ENCODE measurements at places on chromosomes 6 and 20.

DNA sequence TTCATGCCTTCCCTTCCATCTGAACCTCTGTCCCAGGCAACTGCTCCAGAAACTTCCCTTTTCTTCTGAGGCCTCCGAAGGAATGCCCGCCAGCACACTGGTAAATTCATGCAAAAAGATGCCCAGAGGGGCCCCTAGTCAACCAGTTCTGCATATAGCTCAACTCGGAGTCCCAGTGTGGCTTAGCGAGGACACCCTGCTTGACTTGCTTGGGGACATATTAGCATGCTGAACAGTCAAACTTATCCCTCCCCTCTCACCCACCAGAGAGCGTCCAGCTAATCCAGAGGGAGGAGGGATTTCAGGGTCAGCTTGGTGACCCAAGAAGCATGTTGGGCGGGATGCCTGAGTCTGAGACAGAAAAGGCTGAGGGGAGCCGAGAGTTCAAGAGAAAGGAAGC, 23.0 kb upstream of the MDFI start:
- DNase-seq: no peak

- no peak for DNase-seq
Measured at GRCh38 chr20:47699818-47700217, 85.5 kb downstream of the SULF2 start.

- DNase-seq: no peak
Measured at GRCh38 chr6:158284876-158285655, 27.2 kb upstream of the TULP4 start.

- no peak for DNase-seq
Measured at GRCh38 chr6:15351631-15352030, 105.8 kb downstream of the JARID2 start.

DNA sequence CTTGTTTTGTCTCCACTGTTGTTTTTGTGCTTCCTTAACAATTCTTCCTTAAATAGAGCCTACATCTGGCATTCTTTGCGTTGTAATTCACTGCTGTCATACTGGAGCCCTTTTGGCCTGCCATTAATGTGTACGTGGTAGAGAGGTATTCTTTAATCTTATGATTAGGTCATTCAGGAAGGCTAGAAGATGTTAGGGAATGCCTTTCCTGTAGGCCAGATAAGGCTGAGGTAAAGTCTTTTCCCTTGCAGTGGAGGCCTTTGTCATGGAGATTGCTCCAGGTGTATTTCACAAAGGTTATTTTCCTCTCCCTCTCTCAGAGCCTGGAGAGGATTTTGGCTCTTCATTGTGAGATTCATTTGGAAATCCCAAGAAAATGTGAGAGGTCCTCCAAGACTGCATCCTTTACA, 146.9 kb downstream of the FUT9 start:
- DNase-seq: no peak

DNA sequence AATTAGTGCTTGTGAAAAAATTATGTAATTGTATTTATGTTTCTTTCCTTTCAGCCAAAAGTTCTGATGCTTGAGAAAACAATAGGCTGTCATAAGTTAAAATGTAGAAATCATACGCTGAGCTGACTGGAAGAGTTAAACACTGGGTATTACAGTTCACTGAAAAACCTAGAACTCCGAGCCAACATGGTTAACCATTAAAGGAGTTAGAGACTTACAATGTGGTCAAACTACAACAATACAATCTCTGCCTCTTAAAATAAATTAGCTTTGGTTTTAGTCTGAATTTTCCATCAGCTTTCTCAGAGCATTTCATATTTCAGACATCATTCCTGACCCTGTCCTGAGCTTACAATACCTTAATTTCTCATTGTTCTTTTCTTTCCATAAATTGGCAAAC, 91.0 kb downstream of the COL12A1 start:
- DNase-seq: no peak

GRCh38 chr20:4216142-4216735, 200.9 kb upstream of the RNF24 start:
- DNase-seq: no peak

DNA sequence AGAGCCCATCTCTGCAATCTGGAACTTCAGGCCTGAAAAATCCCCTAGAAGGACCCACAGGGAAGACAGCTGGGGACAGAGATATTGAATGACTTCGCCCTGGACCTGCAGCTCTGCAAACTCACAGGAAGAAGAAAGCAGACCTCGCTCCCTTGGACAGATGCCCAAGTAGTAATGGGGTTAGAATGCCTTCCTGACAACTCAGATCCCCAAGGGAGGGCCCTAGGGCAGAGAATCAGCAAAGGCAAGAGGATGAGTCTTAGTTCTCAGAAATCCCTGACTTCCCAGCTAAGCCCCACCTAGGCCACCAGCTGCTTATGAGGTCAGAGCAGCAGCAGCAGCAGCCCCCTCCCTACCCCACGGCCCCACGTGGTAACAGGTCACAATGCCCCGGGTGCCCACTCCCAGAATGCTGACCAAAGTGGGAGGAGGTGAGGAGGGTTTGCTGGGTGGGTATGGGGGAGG, at the start of gene C20orf141:
TSS of gene C20orf141 (plus strand) at position 401 of the 465 bp plus-strand sequence. CDS start 198 bp downstream, outside the sequence.
- no peak for DNase-seq

DNA sequence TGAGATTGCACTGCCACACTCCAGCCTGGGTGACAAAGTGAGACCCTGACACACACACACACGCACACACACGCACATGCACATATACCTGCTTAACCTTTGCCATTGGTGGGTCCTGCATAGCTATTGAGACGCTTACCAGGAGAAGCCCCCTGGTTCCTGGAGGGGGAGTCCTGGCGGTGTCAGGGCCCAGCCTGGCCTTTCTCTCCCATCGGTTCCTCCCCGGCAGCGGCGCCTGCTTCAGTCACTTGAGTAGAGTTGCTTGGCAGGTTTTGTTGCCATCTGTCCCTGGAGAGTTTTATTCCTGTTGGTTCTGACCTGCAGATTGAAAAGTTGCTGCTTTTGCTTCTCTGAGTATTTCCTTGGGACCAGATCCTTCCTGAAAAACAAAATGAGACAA, 20.6 kb upstream of the FAM209A start:
- DNase-seq: no peak

GRCh38 chr6:167502471-167502870, 177.6 kb downstream of the TTLL2 start:
- no peak for DNase-seq

GRCh38 chr6:1351381-1352008, 37.9 kb upstream of the FOXF2 start:
- no peak for DNase-seq

- no peak for DNase-seq
Measured at GRCh38 chr6:33372526-33373123, 19.0 kb upstream of the KIFC1 start.

- no peak for DNase-seq
Measured at GRCh38 chr20:56798634-56799033, 169.5 kb downstream of the TFAP2C start.

GRCh38 chr20:49661560-49662329, 51.9 kb downstream of the B4GALT5 start:
- DNase-seq: no peak

- DNase-seq: no peak
Measured at GRCh38 chr6:169315830-169316614, 62.4 kb upstream of the THBS2 start.

GRCh38 chr6:143037470-143037869, 23.2 kb upstream of the AIG1 start:
- no peak for DNase-seq

GRCh38 chr20:20225325-20226043, 142.4 kb upstream of the INSM1 start:
- no peak for DNase-seq

DNA sequence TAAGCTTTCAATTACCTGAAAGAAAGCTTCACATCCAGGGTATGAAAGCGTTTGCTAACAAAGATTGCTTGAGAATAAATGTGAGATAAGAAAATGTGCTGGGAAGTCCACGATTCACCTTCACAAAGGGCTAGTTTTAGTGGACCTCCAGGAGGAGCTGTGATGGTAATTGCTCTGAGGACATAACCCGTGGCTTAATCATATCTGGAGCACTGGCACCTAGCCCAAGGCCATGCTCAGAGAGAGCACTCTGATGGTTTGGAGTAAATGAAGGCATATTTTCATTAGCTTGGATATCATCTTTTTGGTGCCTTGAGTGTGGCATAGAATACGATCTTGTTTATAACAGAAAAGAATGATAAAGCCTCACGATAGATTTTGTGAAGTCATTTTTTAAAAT, 46.9 kb upstream of the BACH2 start:
- no peak for DNase-seq

GRCh38 chr6:13941902-13942301, 17.1 kb downstream of the RNF182 start:
- DNase-seq: no peak

DNA sequence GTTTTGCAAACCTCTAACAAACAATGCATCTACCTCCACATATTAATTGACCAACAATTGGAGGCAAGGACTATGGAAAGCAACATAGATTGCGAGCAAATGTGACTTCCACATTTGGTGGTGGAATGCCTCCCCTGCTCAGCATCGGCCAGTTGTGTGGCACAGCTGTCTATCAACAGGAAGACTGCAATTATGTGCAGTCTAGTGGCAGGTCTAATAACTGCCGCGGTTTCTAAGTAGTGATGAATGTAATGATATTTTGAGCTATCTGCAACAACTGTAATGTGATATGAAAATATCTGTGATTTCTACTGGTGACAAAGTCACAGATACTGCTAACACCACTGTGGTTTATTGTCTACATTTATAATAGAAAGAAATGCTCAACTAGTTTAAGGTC, 56.8 kb downstream of the NCR2 start:
- no peak for DNase-seq

GRCh38 chr20:57397693-57398108, 6.5 kb downstream of the RBM38 start:
- DNase-seq: no peak

GRCh38 chr6:12613811-12614210, 102.8 kb upstream of the PHACTR1 start:
- DNase-seq: no peak

GRCh38 chr6:167211881-167212712, 54.3 kb upstream of the GPR31 start:
- DNase-seq: no peak

DNA sequence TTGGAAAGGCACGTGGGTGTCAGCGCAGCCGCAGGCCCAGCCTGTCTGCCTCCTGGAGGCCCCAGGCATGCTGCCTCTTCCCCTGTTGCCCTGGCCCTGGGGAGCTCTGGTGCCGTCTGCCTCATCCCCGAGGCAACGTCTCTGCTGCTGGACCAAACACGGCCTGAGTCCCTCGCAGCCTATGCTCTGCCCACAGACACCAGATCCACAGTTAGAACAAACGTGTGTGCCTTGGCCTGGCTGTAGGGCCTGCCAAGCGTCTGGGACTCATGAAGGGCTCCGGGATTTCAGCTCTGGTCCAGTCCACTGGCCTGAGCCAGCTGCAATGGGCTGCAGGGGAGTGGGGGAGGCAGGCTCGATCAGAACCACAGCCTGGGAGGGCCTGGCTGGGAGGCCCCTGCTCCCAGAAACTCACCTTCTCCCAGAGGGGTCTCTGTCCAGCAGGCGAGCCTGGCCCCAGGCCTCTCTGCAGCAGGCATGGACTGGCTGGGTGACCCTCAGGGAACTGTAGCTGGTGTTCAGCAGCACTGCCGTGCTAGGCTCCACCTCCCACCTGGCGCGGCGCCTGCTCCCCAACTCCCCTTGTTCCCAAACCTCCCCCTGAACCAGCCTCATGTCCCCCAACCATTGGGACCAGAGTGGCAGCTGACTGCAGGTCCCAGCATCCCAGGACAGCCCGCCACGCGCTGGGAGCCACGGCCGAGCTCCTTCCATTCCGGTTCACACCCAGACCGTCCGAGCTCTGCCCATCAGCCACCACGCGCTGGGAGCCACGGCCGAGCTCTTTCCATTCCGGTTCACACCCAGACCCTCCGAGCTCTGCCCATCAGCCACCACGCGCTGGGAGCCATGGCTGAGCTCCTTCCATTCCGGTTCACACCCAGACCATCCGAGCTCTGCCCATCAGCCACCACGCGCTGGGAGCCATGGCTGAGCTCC, 197.0 kb downstream of the DLL1 start:
- no peak for DNase-seq

DNA sequence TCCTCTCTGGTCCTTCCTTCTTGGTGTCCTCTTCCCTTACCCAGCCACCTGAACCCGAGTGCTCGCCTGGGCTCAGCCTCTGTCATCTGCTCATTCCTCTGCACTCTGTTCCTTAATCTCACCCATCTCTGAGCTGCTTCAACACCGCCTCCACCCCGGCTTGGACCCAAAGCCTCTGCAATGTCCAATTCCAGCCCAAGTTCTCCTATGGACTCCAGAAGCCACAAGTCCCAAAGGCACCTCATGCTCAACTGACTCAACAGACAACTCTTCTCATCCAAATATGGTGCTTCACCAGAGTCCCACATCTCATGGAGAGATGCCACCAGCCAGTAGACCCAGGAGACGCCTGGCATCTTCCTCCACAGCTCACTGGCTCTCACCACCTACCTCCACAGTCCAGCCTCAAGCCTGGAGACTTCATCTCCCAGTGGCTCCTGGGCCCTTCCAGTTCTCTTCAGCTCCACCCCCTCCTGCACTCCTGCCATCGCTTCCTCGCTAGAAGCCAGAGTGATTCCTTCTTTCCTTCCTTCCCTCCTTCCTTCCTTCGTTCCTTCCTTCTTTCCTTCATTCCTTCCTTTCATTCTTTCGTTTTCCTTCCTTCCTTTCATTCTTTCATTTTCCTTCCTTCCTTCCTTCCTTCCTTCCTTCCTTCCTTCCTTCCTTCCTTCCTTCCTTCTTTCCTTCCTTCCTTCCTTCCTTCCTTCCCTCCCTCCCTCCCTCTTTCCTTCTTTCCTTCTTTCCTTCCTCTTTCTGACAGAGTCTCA, 40.9 kb upstream of the NNAT start:
- no peak for DNase-seq

DNA sequence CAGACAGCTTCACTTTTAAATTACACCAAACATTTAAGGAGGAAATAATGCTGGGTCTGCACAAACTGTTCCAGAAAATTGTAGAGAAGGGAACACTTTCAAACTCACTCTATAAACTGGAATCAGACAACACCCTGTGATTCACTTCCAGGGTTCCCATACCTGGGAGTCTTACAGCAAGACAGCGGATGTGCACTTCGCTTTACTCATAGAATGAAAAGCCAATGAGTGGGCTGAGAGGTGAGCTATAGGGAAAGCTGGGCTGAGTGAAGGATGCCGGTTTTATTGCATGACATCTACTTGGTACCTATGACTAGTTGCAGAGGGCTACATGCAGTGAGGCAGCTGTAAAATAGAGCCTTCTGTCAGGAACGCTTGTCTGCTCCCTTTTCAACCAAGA, 152.1 kb downstream of the FNDC1 start:
- no peak for DNase-seq

DNA sequence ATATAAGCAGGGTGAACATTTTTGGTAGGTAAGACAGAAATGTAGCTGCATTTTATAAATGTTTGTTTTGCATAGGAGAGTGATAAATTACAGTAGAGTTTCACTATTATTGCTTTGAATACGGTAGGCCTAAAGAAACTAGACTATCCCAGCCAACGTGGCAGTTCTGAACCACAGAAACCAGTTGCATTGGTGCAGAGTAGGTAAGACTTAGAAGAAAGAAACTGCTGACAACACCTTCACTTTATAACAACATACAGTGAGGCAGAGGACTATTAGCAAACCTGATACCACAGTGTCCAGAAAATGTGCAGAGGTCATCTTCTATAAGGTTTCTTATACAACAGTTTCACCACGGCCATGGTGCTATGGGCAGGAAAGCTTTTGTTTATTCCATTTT, 566.1 kb downstream of the KIF16B start:
- DNase-seq: peak; percentile 29

- no peak for DNase-seq
Measured at GRCh38 chr6:144377586-144378210, 92.6 kb downstream of the UTRN start.
